ENCODE measurements at places on chromosomes 1 and 21. TPM values are rescaled to one million over a fixed set of nuclear protein-coding genes. Genes with fewer than 3 reads are reported as not detected.

DNA sequence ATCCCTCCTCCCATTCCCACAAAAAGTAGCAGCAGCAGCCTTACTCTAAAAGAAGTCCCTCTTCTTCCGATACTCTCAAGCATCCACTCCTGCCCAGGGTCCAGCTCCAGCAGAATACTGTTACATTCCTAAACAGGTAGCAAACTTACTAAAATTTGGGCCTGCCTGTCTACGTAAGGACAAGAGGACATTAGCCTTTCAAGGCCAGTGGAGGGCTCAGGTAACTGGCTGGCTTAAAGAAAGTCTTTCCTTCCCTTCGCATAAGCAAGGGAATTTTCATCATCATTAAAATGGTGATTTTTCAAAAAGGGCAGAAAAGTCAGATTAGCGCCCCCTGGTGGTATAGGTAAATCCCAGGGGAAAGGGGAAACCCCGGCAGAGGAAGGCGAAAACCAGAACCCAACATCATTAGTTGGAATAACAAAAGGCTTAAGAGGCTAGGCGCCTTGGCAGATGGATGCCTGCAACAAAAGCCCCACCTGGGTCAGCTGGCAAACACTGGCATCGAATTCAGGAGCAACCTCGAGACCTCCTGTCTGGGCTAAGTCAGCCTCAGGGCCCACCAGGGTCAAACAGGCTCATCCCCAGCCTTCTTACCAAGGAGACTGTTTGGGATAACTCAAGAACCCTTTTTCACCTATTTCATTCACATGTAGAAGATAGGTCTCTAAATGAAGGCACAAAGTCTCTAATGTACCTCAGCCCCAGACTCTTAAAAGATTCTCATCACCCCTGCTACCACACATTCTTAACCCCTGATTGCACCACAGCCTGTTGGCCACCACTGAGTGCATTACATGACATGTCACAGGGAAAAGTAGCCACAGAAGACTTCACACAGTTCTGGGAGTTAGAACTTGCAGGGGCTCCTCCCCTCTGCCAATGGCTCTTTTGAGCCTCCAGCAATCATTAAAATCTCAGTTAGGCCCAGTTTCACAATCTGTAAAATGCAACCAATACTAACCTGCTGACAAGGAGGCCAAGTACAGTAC lies 36.7 kb downstream of the ERI3 start:
- DNase-seq = no peak

DNA sequence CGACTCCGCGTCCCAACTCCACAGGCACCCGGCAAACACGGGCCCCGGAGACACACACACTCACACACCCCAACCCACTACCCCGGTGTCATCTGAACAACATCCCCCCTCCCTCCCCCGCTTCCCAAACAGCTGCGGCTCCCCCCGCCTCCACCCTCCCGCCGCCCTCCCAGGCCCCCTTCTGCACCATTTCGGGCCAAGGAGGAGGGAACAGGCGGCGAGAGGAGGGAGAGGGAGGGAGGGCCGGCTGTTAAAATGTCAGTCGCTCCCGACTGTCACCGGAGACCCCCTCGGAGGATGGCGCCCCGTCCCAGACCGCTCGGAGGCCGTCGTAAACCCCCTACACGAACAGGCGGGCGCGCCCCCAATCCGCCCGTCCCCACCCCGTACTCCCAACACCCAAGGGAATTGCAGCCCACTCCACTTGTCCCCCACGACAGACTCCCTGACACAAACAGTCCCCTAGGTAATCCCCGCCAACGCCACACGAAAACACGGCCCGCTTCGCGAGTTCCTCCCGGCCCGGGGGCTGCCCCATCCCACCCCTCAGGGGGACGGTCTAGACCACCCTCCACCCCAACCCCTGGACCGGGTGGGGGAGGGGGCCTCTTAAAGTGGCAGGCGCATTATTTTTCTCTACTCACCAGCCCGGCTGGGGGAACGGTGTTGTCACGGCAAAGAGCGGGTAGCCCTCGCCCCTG lies 583 bp downstream of the MEF2D start:
- no peak for DNase-seq

DNA sequence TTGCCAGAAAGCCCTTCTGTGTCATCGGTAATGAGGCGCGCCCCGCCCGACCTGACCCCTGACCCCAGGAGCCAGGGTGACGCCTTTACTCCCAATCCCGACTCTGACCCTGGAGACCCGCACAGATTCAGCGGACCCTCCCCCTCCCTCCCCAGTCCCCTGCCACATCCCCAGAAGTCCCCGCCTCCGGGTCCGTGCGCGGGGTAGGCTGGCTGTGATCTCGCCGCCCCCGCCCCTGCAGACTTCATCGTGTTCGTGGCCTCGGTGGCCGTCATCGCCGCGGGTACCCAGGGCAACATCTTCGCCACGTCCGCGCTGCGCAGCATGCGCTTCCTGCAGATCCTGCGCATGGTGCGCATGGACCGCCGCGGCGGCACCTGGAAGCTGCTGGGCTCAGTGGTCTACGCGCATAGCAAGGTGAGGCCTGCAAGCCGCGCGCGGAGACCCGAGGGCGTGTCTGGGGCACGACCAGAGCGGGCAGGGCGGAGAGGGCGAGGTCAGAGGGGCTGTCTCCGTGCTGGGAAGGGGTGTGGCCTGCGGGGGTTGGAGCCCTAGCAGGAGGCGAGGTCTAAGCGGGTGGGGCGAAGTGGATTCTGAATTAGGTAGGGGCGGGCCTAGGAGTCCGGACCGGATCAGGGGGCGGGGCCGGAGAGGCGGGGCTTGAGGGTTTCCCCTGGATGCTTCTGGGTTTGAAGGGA lies 34.8 kb downstream of the KCNQ4 start:
- DNase-seq = peak; percentile 82

GRCh38 chr1:41891199-41891896 lies 27.4 kb downstream of the HIVEP3 start:
- DNase-seq = peak; percentile 60

The SHISAL2A gene
- total RNA-seq = 1.6 TPM

- no peak for DNase-seq
Measured at GRCh38 chr21:28590026-28590425, 402.7 kb downstream of the LTN1 start.

DNA sequence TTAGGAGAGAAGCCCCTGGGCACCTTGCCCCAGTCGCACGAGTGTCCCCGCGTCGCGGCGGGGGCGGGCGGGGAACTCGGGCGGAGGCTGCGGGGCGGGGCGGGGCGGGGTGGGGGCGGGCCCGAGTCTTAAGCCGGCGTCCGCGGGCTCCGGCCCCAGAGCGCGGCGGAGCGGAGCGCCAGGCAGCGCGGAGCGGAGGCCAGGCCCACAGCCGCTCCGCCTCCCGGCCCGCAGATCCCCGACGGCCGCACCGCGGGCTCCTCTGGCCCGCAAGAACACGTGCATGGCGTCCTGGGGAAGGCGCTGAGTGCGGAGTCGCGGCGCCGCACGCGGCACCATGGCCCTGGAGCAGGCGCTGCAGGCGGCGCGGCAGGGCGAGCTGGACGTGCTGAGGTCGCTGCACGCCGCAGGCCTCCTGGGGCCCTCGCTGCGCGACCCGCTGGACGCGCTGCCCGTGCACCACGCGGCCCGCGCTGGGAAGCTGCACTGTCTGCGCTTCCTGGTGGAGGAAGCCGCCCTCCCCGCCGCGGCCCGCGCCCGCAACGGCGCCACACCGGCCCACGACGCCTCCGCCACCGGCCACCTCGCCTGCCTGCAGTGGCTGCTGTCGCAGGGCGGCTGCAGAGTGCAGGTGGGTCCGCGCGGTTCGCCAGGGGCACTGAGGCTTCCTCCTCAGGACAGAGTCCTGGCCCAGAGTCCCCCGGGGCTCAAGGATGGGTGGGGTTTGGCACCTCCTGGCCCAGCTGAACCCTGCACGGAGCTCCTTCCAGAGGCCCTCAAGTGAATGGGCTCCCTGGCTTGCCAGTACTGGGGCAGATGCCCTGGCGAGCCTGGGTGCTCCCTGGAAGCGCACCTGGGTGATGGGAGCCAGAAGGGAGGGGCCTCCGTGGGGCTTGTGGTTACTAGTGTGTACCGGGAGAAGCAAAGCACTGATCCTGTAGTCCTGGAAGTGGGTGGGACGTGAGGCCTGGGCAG lies at the start of gene ESPN:
ESPN (plus strand) TSS at position 158 of the 975 bp plus-strand sequence; CDS start at position 338, 180 bp downstream.
- no peak for DNase-seq

The DTL gene
- 3.9 TPM for total RNA-seq

GRCh38 chr1:175857756-175858155 lies 114.4 kb upstream of the TNR start:
- DNase-seq = no peak

- DNase-seq = no peak
Measured at GRCh38 chr1:203090421-203091198, 4.8 kb upstream of the MYOG start.

The CLCNKB gene
- 0.18 TPM for total RNA-seq

DNA sequence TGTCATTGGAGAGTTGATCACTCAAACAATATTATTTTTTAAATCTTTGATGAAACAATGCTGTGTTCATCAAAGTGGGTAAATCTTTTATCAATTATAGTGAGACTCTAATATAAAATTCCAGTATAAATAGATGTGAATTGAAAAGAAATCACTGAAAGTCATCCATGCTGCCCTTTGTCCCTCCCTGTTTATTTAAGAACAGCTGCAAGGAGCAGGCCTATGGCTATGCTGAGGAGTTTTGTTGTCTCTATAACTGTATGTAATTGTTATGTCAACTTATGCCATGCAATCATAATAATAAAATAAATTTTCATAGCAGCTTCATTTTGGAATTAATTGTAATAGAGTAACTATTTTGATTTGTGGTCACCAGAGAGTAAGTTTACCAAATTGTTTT lies 1272.4 kb upstream of the ADGRL4 start:
- DNase-seq = no peak
